IPS DF 6.9 (cell line): ENCODE measurements at places on chromosomes 6 and 20.

DNA sequence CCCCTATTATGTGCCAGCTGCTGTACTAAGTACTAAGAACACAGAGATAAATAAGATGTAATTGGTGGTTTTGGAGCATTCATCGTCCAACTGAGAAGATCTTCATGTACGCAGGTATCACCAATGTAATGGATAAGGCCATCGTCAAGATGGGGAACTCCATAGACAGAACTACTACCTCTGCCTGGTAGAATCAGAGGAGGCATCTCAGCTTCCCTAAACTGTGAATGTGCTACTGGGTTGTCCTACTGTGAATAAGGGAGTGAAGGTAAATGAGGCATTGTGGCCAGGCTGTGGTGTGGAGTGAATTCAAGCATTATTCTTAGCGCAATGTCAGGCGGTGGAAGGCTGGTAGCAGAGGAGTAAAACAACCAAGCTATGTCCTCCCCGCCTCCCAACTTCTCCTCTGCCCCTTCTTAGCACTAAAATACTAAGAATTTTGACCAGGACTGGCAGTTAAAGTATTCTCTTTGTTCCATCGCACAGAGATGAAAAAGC is 68.2 kb downstream of the TBC1D7 start:
- no peak for DNase-seq

- DNase-seq, result no peak
Measured at GRCh38 chr6:118791499-118791898, 102.5 kb upstream of the ASF1A start.

DNA sequence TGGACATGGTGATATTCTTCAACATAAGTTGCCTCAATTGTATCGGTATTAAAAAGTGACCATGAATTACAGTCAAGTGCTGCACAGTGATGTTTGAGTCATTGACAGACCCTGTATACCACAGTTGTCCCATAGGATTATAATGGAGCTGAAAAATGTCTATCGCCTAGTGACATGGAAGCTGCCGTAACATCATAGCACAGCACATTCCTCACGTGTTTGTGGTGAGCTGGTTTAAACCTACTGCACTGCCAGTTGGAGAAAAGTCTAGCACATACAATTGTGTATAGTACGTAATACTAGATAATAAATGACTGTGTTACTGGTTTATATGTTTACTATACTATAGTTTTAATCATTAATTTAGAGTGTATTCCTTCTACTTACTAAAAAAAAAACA is 150.2 kb downstream of the CDH26 start:
- DNase-seq, result no peak

- no peak for DNase-seq
Measured at GRCh38 chr6:28736121-28736520, 187.7 kb downstream of the TRIM27 start.

- DNase-seq, result no peak
Measured at GRCh38 chr6:140571145-140571544, 1196.7 kb upstream of the CITED2 start.

- peak; percentile 92 for DNase-seq
Measured at GRCh38 chr20:34111702-34112599, at the start of gene EIF2S2. EIF2S2 (minus strand) TSS chr20:34112243; CDS start chr20:34112110, 133 bp downstream.

- no peak for DNase-seq
Measured at GRCh38 chr6:148445620-148446019, 103.0 kb downstream of the SASH1 start.

DNA sequence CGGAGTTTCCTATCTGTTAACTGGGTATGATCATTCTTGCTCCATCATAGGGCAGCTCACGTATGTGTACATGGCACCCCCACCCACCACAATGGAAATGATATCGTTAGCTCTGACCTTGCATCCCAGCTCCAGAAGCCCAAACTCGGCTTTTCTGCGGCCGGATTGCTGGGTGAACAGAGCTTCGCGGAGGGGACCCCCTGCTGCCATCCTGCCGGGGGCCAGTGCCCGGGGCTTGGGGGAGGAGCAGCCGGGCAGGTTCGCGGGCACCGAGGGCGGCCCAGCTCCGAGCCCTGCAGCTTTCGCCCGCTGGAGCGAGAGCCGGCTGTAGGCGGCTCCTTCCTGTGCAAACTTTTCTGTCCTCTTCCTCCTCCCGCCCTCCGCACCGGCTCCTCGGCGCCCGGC is 24.9 kb upstream of the FUCA2 start:
- DNase-seq, result no peak

DNA sequence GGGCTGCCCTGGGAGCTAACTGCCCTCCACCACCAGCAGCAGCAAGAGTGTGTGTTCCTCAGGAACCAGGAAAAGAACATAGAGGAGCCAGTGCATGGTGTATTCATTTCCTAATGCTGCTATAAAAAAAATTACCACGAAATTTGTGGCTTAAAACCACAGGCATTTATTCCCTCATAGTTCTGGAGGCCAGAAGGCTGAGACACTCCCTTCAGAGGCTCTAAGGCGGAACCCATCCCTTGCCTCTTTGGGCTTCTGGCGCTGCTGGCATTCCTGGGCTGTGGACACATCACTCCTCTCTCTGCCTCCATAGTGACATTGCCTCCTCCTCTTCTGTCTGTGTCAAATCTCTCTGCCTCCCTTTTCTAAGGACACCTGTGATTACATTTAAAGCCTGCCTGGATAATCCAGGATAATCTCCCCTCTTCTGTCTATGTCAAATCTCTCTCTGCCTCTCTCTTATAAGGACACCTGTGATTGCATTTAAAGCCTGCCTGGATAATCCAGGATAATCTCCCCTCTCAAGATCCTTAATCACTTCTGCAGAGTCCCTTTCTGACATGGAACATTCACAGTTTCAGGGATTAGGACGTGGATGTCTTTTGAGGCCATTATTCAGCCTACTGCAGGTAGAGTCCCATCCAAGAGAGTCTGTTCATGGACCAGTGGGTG is 54.7 kb downstream of the NDUFAF5 start:
- DNase-seq, result no peak

GRCh38 chr20:40993794-40994540 is 34.7 kb upstream of the TOP1 start:
- DNase-seq, result no peak

GRCh38 chr20:44212792-44213191 is 2.2 kb upstream of the OSER1 start:
- DNase-seq, result no peak

- DNase-seq, result no peak
Measured at GRCh38 chr6:40989204-40990169, 49.5 kb downstream of the UNC5CL start.

DNA sequence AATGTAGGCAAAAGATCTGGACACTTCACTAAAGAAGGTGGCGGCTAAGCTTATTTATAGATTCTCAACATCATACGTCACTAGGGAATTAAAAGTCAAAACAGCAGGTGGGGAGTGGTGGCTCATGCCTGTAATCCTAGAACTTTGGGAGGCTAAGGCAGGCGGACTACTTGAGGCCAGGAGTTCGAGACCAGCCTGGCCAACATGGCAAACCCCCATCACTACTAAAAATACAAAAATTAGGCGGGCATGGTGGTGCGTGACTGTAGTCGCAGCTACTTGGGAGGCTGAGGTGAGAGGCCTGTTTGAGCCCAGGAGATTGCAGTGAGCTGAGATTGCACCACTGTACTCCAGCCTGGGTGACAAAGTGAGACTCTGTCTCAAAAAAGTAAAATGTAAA is 74.6 kb downstream of the GPX5 start:
- DNase-seq, result no peak

- DNase-seq, result no peak
Measured at GRCh38 chr6:166514196-166514595, 72.3 kb downstream of the RAMACL start.

DNA sequence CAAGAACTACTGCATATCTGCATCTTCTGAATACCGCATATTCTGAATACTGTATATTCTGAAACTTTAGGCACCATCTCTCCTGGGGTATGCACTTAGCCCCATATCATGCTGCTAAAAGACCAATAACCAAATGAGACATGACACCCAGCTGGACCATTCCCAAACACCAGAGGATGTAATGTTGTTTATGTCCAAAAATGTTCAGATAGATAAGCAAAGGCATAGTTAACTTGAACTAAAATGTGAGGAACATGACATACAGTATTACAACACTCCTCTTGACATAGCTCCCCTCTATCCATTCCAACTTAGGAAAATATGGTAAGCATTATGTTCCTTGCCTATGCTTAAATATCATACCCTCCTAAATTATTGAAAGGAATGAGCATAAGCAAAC is 127.3 kb downstream of the TENT5A start:
- DNase-seq, result no peak

- DNase-seq, result no peak
Measured at GRCh38 chr20:7159903-7160302, 392.4 kb downstream of the BMP2 start.

- no peak for DNase-seq
Measured at GRCh38 chr6:13527671-13528056, 40.3 kb upstream of the GFOD1 start.

DNA sequence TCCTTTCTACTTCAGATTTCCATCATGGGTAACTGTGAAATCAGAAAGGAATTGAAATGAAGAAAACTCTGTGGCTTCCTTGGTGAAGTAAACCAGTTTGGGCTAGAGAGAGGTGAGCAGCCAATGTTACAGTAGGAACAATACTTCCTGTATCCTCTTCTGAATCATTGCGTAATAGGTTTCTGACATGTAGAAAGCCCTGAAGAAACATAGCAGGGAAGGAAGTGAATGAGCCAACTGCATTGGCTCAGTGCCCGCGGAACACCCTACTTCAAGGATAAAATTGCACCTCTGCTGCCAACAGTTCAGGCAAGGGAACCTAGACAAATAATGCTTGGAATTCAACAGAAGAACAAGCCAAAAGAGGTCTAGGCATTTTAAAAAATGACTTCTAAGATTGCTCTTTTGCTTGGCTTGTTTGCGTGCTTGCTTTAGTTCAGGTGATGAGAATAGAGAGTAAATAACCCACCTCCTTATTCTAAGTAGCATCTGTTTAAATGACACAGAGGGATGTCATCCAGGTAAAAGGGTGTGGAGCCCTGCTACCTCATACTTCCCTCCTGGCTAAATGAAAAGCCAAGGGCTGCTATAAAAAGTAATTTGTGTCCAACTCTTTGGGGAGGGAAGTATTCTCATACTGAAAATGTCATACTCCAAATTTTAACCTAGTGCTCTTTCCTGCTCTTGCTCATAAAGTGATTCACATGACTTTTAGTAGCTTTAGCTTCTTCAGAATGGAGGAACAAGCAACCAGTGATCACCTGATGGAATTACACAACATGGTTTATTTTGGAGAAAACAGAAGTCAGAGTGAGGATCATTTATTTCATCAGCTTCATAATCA is 30.0 kb upstream of the AKIRIN2 start:
- no peak for DNase-seq

DNA sequence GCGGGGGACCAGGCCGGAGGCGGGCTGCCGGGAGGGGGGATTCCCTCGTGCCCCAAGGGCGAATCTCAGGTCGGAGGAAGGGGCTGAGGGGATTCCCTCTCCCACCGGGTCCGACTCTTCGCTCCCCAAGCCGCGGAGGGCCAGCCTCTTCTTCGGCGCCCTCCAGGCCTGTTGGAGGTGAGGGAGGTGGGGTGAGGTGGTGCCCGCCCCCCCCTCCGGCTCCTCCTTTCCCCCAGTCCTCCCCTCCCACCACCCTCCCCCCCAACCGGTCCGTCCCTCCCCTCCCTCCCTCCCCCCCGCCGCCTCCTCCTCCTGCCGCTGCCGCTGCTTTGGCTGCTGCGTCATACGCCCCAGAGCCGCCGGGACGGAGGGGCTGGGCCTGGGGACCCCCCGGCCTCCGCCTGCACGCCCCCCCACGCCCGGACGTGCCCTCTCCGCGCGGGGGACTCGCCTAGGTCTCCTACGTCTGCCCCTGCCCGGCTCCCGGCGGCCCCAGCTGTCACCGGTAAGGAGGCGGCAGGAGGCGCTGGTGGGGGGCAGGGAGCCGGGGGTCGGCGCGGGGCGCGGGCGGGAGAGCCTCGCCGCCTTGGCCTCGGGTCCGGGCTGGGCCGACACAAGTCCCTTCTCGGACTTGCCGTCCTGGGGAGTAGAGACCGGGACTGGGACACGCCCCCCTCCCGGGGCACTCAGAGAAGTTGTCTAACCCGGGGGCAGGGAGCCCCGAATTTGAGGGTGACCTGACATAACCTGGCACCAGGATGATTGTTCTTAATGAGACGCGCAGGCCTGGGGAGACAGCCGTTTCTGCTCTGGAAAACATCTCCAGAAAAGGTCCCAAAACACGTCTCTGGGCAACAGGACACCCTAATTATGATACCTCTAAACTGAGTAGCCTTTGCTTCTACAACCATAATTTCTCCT is at the start of gene PHF1:
Gene PHF1, plus strand, starts transcription at position 304 of the 921 bp plus-strand sequence. CDS start 1,250 bp downstream, outside the sequence.
- no peak for DNase-seq

GRCh38 chr20:48734104-48734749 is 93.6 kb downstream of the PREX1 start:
- DNase-seq, result no peak

DNA sequence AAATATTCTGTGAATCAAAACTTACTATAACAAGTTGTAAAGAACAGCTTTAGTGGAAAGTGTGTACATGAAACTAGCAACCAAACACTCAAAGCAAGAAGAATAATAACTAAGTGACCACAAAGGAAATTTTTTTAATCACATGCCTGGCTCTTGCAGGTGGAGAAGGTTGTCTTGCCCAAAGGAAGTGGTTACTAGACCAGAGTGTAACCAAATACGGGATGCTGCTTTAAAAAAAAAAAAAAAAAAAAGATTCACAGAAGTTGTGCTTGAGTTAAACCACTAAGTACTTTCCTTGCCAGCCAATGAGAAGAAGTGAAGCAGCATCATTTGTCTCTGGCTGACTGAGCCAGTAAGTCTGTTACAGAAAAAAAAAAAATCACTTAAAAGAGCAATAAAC is 19.1 kb upstream of the HLA-DQB1 start:
- DNase-seq, result no peak

DNA sequence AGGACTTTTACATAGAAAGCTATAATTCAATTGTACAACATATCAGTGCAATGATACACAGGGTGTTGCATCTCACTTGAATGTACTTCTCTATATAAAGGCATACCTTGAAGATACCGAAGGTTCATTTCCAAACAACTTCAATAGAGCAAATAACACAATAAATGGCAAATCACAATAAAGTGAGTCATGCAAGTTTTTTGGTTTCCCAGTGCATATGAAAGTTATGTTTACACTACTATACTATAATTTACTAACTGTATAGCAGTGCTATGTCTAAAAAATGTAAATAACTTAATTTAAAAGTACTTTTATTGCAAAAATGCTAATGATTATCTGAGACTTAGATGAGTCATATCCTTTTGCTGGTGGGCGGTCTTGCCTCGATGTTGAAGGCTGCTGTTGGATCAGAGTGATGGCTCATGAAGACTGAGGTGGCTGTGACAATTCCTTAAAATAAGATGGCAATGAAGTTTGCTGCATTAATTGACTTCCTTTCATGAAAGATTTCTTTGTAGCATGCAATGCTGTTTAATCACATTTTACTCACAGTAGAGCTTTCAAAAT is 188.8 kb downstream of the TASP1 start:
- no peak for DNase-seq

DNA sequence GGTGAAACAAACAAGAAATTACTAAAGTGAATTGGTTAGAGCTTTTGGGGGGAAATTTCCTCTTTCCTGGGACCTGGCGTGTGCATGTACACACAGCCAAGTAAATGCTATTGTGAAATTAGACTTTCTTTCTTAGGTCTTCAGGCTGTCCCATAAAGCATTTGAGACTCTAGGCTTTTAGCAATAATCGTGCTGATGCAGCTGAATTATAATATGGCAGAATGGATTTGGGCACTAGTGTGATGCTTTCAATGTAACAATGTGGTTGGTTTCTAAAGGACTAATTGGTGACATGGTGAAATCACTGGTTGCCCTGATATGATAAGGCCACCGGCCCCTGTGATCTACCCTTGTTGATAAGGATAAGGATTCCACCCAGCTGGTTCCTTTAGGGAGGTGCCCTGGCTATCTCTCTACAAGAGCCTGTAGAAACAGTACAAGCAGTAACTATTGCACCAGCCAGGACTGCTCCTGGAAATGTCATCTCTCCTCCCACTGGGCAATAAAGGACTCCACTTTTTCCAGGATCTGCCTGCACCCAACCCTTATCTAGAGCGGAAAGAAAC is 164.1 kb downstream of the TFAP2A start:
- DNase-seq, result no peak
